NCI-H1417 (cell line): ENCODE measurements at places on chromosomes 1 and 21.
A peak's percentile ranks its signal among the peaks of the same experiment; 100 is the strongest.

- DNase-seq: no peak
Measured at GRCh38 chr1:61520401-61520800, 204.5 kb downstream of the TM2D1 start.

- peak; percentile 75 for DNase-seq
Measured at GRCh38 chr1:218874313-218874712, 299.4 kb upstream of the LYPLAL1 start.

GRCh38 chr1:212201461-212201860 is 83.7 kb upstream of the PPP2R5A start:
- no peak for DNase-seq

DNA sequence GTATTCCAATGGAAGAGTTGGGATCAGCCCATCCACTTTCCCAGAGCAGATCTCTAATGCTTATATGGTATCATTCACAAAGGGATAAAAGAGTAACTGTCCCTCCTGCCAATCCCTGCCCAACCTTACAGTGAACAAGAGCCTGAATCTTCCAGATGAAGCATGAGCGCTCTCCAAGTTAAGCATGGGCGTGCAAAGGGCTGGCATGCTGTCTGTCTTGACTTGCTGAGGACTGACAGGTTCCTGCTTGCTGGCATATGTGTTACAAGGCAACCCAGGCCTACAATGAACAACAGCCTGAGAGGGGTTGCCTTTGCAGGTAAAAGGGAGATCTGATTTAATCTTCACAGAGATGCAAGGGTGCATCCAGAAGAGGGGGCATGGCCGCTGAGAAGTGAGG is 155.6 kb upstream of the SOD1 start:
- DNase-seq: no peak

DNA sequence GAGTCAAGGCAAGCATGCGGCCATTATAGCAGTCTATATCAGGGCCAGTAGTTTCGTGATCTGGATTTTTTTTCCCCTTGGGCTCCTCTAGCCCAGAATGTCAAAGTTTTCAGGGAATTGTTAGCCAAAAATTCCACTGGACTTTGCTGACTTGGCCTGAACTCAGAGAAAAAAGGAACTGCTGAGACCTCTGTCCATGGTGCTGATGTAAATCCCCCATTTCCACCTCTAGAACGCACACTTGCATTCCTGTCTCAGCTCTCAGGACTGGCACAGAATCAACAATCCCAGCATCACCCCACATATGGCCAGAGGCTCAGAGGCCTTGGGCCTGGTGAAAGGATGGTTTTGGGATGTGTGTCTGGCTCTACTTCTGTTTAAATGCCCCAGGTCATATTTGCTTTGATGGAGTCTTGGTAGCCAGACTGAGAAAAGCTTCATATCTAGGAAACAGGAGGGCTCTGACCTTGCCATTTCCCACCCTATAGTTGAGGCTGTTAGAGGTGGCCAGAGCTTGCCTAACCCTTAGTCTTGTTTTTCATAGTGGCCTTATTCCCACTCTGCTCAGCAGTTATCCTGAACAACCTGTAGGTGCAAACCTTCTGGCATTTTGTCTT is 16.9 kb upstream of the EFCAB14 start:
- no peak for DNase-seq

DNA sequence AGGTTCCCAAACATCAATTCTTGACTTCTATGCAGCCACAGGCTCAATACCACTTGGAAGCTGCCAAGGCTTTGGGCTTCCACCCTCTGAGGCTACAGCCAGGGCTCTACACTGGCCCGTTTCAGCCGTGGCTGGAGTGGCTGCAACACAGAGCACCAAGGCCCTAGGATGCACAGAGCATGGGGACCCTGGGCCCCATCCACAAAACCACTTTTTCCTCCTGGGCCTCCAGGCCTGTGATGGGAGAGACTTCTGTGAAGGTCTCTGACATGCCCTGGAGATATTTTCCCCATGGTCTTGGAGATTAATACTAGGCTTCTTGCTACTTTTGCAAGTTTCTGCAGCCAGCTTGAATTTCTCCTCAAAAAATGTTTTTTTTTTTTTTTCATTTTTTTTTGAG is 655.4 kb upstream of the ZP4 start:
- no peak for DNase-seq

- DNase-seq: no peak
Measured at GRCh38 chr1:204591473-204592090, 75.4 kb downstream of the MDM4 start.

- DNase-seq: no peak
Measured at GRCh38 chr1:179264507-179264906, 29.1 kb upstream of the SOAT1 start.

GRCh38 chr1:107140703-107141490 is at the start of gene NTNG1:
NTNG1 (plus strand) TSS chr1:107141039.
- peak; percentile 75 for DNase-seq

DNA sequence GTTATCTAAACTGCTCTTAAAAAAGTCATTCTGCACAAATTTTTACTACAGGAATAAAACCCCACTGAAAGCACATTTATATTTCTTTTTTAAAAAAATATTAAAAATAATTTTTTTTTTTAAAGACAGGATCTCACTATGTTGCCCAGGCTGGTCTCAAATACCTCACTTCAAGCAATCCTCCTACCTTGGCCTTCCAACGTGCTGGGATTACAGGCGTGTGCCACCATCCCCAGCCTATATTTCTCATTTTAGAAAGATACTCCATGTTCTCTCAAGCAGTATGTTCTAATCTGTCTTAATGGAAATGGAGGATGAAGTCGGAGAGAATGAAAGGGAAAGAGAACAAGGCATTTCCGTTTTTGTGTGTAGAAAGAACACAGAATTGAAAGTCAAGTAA is 17.1 kb downstream of the USP24 start:
- no peak for DNase-seq

DNA sequence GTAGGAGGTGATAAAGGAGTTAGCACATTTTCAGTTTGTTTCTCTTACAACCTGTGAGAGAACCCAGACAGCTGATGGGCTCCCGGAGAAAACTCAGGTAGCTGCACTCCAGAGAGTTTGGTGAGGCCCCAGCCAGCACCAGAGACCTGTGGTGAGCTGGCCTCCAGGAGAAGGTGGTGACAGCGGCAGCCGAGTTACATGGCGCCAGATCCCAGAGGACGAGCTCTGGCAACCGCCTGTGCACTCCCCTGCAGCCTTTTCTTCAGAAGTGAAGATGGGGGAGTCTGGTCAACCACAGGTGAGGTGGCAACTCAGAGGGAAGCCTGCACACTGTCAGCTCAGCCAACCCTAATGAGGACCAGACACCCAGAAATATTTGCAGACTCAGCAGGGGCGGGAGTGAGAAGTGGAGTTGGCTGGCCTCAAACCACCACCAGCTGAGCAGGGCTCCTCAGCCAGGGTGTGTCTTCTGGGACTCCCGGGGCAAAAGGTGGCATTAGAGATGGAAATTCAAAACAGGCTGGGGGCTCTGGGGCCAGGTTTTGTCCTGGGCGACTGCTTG is 209.7 kb downstream of the SETD4 start:
- no peak for DNase-seq

GRCh38 chr1:167671727-167672511 is 41.9 kb downstream of the RCSD1 start:
- DNase-seq: no peak

- DNase-seq: no peak
Measured at GRCh38 chr1:164880199-164880598, 321.2 kb downstream of the PBX1 start.

DNA sequence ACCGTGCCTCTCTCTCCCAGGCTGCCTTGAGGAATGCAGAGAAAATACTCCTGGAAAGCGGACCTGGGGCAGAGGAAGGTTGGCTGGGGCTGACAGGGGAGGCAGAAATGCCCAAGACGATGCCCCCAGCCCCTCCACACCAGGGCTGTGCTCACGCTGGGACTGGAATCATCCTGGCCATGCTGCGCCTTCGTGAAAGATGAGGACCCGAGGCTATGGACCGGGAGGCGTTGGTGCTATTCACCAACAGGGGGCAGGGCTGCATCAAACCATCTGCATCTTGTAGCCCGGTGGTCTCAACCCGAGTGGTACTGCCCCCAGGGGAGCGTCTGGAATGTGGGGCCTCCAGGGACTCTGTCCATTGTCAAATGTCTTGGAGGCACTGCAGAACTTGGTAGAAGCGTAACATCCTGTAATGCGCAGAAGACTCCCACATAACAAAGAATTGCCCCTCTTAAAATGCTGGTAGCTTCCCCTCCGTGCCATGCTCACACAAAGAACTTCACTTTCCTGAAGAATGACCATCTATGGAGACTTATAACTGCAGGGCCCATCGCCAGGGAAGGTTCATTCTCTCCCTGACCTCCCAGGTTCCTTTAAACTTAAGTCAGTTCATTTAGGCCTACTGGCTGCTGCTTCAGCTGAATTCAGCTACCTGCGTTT is 251.2 kb downstream of the RRAGC start:
- no peak for DNase-seq
